G401 (cell line): ENCODE measurements at places on chromosomes 5 and 9.

GRCh38 chr9:113781896-113782295, 94.2 kb upstream of the ZNF618 start:
- DNase-seq = no peak

GRCh38 chr9:124768750-124769548, 2.2 kb downstream of the NR6A1 start:
- no peak for DNase-seq

- DNase-seq = peak; percentile 11
Observed at GRCh38 chr5:177086654-177087397, at the start of gene FGFR4. Gene FGFR4, plus strand, starts transcription at chr5:177086915. Its CDS starts 2,688 bp downstream, at chr5:177089603.

- DNase-seq = no peak
Observed at GRCh38 chr5:144060598-144060997, 109.9 kb downstream of the YIPF5 start.

- DNase-seq = peak; percentile 18
Observed at GRCh38 chr5:65760504-65761275, 38.7 kb downstream of the NLN start.

- DNase-seq = no peak
Observed at GRCh38 chr5:156826150-156826549, 23.9 kb upstream of the PPP1R2B start.
